ENCODE measurements at places on chromosomes 6 and 20. TPM values are rescaled to one million over a fixed set of nuclear protein-coding genes. Genes with fewer than 3 reads are reported as not detected.

- no peaks in the 10 kb centered on the region for H3K36me3 ChIP-seq
- DNase-seq: peak; percentile 48
- H3K4me1 ChIP-seq: no peaks in the 10 kb centered on the region
- no peak overlapping the region for H3K4me3 ChIP-seq
- no peaks in the 10 kb centered on the region for H3K27me3 ChIP-seq
These were observed 122.3 kb upstream of the AFDN start for GRCh38 chr6:167704396-167704901.

The TNFRSF6B gene
- 1.8 TPM for total RNA-seq

The PCMT1 gene
- total RNA-seq: 95.0 TPM

GRCh38 chr20:62624325-62624690 lies 18.0 kb upstream of the SLCO4A1 start:
- DNase-seq: no peak
- no peaks in the 10 kb centered on the region for H3K27me3 ChIP-seq
- H3K4me3 ChIP-seq: no peak overlapping the region
- H3K27ac ChIP-seq: peak overlapping the region; percentile 77

DNA sequence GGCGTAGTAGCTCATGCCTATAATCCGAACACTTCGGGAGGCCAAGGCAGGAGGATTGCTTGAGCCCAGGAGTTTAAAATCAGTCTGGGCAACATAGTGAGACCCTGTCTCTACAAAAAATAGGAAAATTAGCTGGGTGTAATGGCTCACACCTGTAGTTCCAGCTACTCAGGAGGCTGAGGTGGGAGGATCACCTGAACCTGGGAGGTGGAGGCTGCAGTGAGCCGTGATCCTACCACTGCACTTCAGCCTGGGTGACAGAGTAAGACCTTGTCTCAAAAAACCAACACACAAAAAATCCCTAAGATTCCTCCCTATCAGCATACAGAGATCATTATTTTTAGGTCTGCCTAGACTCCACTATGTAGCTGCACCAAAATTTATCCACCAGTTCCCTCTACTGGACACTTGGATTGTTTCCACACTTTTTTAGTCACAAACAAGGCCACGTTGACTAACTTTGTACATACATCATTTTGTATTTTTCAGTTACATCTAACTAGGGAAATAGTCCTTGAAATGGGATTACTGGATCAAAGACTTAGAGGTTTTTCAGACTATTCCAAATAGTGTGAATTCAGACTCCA lies 3.6 kb upstream of the PHF1 start:
- H3K27me3 ChIP-seq: no peaks in the 10 kb centered on the region
- peaks cover 16% of the 10 kb centered on the region for H3K4me1 ChIP-seq
- H3K4me3 ChIP-seq: no peak overlapping the region
- H3K36me3 ChIP-seq: peaks cover under 1% of the 10 kb centered on the region

- no peaks in the 10 kb centered on the region for H3K36me3 ChIP-seq
- no peak for DNase-seq
- H3K4me1 ChIP-seq: peaks cover 43% of the 10 kb centered on the region
- peaks cover 65% of the 10 kb centered on the region for H3K27me3 ChIP-seq
- no peak overlapping the region for H3K27ac ChIP-seq
These were observed 4.5 kb downstream of the PRDM13 start for GRCh38 chr6:99611148-99611547.

The HLA-DRB5 gene
- 20.8 TPM for total RNA-seq

- peak; percentile 35 for DNase-seq
- no peaks in the 10 kb centered on the region for H3K36me3 ChIP-seq
- no peaks in the 10 kb centered on the region for H3K27me3 ChIP-seq
- peaks cover 7% of the 10 kb centered on the region for H3K4me1 ChIP-seq
- H3K4me3 ChIP-seq: no peak overlapping the region
These were observed 165.2 kb downstream of the DLL1 start for GRCh38 chr6:170125456-170126300.

- DNase-seq: no peak
- H3K4me3 ChIP-seq: no peak overlapping the region
- H3K36me3 ChIP-seq: no peaks in the 10 kb centered on the region
- H3K27me3 ChIP-seq: peaks cover 81% of the 10 kb centered on the region
- no peak overlapping the region for H3K27ac ChIP-seq
These were observed 2.3 kb downstream of the KCNK15 start for GRCh38 chr20:44748005-44748370.

DNA sequence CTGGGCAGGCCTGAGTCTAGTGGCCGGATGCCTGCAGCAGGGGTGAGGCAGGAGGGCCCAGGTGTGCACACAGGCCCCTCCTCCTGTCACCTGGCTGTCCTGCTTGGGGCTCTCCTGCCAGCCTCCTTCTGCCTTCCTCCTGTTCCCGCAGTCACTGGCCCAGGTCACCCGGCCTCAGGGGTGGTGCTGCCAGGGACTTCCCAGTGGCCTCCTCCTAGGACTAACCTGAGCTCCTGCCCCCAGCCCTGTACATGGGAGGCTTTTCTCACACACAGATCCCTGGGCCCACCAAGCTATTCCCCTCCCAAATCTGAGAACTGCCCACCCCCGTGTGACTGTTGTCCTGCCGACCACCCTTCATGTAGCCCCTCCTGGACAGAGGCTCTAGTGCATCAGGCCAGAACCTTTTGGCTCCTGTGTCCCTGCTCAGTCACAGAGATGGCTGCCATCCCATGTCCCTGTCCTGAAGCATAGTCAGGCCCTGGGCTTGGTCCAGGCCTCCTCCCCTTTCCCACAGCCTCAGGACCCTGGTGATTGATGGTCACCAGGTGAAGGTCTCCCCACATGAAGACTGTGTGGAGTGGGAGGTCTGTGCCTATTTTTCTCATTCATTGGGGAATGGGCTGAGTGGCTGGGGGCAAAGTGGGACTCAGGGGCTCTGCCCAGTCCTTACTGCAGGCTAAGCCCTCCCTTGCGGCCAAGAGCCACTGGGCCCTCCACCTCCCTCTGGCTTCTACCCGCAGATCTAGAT lies 1.1 kb upstream of the ULBP1 start:
- H3K27me3 ChIP-seq: peaks cover 95% of the 10 kb centered on the region
- no peak overlapping the region for H3K27ac ChIP-seq
- H3K4me3 ChIP-seq: no peak overlapping the region
- no peaks in the 10 kb centered on the region for H3K36me3 ChIP-seq

The OR2B6 gene
- total RNA-seq: not detected
